ENCODE measurements at places on chromosomes 13 and 19.

- no peak for DNase-seq
Measured at GRCh38 chr13:90889906-90890834, 457.3 kb upstream of the MIR17HG start.

- no peak for DNase-seq
Measured at GRCh38 chr13:101691341-101691860, 238.9 kb downstream of the ITGBL1 start.

GRCh38 chr13:105814902-105815250 lies 720.6 kb downstream of the EFNB2 start:
- no peak for DNase-seq

- no peak for DNase-seq
Measured at GRCh38 chr19:16342002-16342715, 17.5 kb downstream of the KLF2 start.

DNA sequence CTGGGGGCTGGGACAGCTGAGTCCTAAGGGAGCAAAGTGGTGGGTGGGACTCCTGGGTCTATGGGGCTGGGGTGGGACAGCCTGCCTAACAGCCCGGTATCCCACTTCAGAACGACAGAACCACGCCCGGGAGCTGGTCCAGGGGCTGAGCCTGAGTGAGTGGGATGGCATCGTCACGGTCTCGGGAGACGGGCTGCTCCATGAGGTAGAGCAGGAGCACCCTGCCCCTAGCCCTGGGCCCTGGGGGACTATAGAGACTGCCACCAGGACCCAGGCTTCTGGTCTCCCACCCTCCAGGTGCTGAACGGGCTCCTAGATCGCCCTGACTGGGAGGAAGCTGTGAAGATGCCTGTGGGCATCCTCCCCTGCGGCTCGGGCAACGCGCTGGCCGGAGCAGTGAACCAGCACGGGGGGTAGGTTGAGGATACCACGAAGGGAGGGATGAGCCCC lies 8.6 kb downstream of the SPHK2 start:
- no peak for DNase-seq

DNA sequence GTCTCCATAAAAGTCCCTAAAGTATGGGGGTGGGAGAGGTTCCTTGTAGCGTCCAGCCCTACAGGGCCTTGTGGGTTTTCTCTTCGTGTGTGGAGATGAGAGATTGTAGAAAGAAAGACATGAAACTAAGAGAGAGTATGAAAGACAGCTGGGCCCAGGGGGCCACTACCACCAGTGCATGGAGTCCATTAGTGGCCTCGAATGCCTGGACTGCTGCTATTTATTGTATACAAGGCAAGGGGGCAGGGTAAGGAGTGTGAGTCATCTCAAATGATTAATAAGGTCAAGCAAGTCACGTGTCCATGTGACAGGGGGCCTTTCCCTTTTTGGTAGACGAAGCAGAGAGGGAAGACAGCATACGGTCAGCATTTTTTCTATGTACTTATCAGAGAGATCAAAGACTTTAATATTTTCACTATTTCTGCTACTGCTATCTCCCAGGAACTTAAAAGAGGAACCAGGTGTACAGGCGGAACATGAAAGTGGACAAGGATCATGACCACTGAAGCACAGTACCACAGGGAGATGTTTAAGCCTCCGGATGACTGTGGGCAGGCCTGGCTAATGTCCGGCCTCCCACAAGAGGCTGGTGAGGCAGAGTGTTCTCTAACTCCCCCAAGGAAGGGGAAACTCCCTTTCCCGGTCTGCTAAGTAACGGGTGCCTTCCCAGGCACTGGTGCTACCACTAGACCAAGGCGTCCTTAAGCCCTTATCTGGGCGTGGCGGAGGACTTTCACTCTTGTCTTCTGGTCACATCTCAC lies 25.5 kb downstream of the FGF21 start:
- no peak for DNase-seq

DNA sequence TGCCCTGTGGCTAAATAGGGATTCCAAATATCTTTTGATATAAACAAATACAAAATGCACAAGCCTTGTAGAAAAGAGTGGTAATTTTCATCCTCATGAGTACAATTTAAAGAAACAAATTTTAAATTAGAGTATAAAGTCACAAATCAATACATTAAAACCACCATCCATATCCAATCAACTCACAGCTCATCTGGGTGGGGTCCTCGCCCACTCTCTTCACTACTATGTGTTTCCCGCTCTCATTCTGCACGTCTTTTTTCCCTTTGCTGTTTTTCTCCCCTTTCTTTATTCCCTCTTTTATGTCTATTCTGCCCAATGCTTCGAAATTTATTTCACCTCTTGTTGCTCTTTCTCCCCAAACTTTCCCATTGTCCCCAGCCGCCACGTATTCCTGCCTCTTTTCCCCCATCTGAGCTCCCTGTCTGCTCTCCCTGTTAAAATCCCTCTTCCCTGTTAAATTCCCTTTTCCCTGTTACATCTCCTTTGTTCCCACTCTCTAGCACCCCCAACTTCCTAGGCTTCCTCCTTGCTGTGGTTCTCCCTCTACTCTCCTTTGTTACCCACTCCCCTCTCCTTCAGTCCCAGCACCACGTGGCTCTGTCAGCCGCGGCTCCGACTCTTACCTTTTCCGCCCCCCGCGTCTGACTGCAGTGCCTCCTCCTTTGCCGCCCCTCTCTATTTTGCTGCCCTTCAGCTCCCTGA lies 1.3 kb downstream of the ZNF616 start:
- DNase-seq = no peak

- no peak for DNase-seq
Measured at GRCh38 chr19:17534767-17535166, 20.7 kb upstream of the COLGALT1 start.

- no peak for DNase-seq
Measured at GRCh38 chr19:18610556-18611326, 1.9 kb upstream of the TMEM59L start.

GRCh38 chr19:21468791-21469190 lies 36.6 kb upstream of the ZNF429 start:
- DNase-seq = no peak

DNA sequence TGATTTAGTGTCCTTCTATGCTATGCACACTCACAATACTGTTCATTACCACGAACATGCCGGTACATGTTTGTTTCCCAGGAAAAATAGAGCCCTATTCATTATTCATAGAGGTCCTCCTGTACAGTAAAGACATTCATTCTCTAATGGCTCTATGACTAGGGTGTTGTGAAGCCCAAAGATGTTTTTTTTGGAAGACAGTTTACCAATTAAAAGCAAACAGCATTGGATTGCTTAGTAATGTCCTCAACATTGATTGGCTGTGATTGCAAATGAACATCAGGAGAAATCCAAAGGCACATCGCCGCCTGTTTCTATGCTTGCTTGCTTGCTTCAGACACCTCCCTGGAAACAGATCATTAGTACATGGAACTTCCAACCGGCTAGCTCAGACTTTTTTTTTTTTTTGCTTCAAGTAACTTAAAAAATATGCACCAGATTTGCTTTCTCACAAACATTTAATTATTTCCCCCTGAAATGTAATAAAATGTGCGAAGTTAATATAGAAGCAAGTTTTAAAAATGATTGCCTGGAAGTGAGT lies 8.8 kb upstream of the GPC6 start:
- DNase-seq = no peak

GRCh38 chr19:4030981-4031380 lies 23.4 kb downstream of the PIAS4 start:
- DNase-seq = no peak

- DNase-seq = no peak
Measured at GRCh38 chr13:35791184-35791851, 314.8 kb upstream of the MAB21L1 start.

GRCh38 chr19:38078302-38078930 lies 145.6 kb downstream of the DPF1 start:
- DNase-seq = no peak

- DNase-seq = no peak
Measured at GRCh38 chr13:29319451-29319850, 276.0 kb downstream of the SLC7A1 start.

DNA sequence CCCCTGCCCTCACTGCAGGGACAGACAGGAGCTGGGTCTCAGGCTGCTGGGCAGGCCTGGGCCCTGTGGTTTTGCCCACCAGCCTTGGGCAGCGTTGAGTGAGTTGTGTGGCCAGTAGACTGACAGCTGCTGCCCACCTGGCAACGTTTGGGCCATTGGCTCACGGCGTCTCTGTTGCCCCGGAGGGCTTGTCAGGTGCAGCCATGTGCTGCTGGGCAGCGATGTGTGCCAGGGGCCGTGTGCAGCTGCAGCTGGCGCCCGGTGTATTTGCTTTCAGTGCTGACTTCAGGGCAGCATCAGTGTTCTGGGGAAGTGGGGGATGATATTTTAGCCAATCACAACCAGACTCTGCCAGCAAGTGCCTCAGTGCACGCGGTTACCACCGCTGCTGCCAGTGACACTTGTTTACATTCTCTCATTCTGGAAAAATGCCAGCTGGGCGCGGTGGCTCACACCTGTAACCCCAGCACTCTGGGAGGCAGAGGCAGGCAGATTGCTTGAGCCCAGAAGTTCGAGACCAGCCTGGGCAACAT lies 10.6 kb downstream of the FZR1 start:
- DNase-seq = peak; percentile 48
